ENCODE measurements at places on chromosomes 4 and X.

DNA sequence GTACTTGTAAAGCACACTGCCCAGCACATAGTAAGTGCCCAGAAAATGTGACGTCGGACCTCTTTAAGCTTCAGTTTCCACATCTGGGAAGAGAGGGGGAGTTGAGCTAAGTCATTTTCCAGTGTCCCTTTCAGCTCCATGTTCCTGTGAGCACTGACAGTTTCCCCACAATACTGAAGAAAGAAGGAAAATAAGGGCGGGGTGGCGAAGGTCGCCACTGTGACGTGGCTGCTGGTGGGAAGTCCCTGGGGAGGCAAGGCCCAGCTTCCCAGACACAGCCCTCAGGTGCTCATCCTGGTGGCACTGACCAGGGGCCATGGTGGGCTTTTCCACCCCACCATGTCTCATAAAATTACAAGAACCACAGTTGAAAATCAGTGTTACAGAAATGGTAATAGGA is 121.8 kb downstream of the PTTG2 start:
- no peak for DNase-seq

DNA sequence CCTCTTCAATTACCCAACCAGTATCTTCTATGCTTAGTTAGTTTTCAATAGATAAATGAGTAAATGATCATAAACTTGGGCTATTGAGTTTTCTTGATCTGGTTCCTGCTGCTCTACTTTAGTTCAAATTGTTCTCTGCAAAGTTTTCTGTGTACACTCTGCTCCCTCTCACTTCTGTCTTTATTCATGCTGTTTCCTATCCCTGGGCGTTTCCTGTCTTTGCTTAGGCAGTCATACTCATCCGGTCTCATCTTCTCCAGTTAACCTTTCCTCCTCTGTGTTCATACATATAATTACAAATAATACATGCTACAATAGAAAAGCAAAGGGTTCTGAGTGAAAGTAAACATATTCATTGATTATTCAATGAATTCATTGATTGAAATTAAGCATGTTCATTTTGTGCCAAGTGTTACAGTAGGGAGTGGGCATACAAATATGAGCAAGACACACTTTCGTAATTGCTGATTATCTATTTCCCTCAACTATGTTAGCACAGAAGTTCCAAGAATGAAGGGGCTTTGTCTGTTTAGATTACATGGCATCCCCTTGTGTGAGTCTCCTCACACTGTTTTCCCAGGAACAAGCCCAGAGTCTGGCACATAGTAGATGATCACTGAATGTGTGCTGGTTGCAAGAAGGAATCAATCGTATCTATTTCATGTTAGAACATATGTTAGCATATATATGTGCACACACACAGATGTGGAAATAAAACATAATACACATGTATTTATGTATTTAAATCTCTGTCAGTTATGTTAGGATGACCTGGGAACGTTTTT is 1.1 kb downstream of the RAB39B start:
- DNase-seq, result no peak

- no peak for DNase-seq
Observed at GRCh38 chr4:121146530-121146929, 17.6 kb downstream of the TNIP3 start.

DNA sequence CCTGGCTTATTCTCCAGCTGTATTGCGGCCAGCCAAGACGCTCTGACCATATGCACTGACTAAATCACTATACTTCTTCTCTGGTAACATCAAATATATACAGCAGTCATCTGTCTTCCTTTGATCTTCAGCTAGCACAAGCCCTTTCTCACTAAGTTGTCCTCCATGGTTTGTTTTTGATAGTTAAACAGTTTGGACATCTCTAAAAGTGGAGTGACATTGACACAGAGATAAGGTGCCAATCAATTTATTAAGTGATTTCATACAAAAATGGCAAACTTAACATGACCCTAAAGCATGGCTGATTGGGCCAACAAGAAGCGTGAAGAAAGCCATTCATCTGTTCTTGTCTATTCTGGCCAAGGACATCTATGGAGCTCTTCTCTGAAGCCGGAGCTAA is 334.9 kb downstream of the NKX6-1 start:
- DNase-seq, result no peak

DNA sequence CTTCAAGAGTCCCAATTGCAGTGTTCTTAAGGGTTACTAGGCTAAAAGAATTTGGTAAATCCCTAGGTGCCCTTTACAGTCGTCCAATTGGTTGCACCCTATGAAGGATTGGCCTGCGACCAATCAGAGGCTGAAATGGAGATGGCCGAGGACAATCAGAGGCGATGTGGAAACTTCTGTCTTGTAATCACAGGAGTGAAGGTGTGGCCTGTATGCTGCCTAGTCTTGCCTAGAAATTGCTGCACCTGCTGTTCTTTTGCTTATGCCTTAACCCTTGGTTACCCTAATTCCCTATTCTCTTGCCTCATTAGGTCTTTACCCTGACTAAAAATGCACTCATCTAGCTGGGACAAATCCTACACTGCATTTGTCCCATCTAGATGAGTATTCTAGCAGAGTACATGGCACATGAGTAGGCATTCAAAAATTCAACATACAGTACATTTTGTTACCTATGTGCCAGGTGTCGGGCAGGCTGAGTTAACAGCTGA is 1.0 kb upstream of the DCK start:
- no peak for DNase-seq

GRCh38 chr4:119025420-119025819 is 110.2 kb upstream of the MYOZ2 start:
- peak; percentile 17 for DNase-seq

All from SIG-M5 (cell line).